ENCODE measurements at places on chromosomes 5 and 9.

- no peak for DNase-seq
Observed at GRCh38 chr9:4170231-4170630, 129.6 kb downstream of the GLIS3 start.

DNA sequence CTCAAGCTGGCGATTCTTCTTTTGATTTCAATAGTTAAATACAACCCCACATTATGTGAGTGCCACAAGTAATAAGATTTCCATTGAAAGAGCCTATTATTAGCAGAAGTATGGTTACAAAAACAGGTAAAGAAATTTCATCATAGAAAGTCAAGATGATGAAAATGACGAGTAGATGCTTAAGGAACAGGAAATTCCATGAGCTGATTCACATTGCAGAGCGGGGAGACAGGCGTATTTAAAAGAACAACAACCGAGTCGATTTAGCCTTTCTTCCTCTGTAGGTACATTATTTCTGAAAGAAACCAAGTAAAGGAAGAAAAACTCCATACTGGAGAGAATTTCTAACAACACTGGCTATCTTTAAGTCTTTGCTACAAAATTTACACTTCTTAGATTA is 310.4 kb downstream of the SLF1 start:
- no peak for DNase-seq

DNA sequence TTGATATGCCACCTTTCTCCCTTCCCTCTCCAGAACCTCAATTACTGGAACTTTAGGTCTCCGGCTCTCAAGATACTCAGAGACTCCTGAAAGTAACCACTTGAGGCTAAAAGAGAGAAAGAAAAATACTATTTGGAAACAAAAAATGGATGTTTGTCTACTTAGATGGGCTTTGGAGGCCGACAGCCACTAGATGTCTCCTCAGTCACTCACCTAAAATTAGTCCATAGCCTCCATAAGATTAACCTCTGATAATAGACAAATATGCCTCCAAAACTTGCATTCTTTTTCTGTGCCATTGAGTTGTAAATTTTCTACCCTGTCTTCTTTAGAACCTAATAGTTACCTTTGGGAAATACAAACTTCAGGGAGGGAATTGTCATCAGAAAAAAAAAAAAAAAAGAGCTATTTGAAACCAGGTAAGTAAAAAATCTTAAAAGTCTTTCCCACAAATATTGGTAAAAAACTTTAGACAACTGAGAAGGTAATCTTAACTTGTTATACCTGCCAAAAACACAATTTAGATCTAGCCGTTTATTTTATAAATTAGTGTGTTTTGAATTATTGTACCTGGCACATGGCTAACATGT is 11.2 kb upstream of the PCDH1 start:
- DNase-seq = no peak

GRCh38 chr5:39618391-39618790 is 193.6 kb upstream of the DAB2 start:
- no peak for DNase-seq

DNA sequence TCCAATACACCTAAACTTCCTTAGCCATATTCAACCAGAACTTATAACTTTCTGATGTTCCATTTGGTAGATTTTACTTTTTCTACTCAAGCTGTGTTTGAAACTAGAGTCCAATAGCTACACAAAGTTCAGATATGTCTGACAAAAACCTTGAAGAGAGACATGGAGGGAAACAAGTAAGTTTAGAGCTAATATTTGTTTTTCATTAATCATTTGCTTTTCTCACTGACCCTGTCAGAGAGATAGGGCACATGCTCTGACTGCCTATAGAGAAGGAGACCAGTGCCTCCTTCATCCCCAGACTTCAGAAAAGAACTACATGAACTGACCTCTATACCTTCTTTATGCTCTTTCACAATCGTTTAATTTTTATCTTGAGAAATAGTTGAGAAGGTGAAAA is 157.0 kb upstream of the PPP1R2B start:
- DNase-seq = no peak

DNA sequence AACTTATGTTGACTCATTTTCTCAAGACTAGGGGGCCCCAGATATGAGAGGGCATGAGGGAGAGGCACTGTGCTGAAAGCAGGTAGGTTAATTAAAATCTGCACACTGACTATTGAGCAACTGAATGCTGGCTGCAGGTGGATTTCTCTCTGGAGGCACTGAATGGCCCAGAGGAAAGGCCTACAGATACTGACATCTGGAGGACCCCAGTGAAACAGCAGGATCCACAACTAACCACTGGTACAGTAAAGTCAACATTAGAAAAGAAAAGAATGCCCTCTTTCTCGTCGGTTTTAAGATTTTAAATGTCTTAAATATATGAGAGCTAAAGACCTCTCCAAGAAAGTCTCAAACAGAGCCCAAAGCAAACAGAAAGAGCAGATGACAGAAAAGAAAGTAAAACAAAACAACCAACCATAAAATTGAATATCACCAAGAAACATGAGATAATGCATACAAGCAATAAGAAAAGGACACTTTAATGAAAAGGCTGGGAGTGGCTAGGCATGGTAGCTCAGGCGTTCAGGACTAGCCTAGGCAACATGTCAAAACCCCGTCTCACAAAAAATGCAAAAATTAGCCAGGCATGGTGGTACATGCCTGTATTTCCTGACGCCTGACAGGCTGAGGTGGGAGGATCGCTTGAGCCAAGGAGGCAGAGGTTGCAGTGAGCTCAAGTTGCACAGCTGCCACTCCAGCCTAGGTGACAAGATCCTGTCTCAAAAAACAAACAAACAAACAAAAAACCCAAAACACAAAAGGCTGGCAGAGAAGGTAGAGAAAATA is 43.3 kb downstream of the PUM3 start:
- no peak for DNase-seq

DNA sequence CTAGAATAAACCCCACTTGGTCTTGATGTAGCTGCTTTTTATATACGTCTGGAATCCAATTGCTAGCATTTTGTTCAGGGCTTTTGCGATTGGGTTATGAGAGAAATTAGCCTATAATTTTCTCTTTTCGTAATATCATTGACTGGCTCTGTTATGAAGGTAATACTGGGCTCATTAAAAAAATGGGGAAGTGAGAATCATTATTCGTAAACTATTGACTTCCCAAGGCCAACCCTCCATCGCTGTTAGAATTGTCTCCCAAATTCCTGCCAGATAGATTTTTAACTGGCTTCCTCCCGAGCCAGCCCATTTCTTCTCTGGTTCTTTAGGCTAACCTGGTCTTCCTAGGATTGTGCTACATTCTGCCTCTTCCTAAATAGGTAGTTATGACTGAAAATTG is 35.9 kb upstream of the GRPEL2 start:
- DNase-seq = no peak

GRCh38 chr9:12604164-12604821 is 88.9 kb upstream of the TYRP1 start:
- no peak for DNase-seq

DNA sequence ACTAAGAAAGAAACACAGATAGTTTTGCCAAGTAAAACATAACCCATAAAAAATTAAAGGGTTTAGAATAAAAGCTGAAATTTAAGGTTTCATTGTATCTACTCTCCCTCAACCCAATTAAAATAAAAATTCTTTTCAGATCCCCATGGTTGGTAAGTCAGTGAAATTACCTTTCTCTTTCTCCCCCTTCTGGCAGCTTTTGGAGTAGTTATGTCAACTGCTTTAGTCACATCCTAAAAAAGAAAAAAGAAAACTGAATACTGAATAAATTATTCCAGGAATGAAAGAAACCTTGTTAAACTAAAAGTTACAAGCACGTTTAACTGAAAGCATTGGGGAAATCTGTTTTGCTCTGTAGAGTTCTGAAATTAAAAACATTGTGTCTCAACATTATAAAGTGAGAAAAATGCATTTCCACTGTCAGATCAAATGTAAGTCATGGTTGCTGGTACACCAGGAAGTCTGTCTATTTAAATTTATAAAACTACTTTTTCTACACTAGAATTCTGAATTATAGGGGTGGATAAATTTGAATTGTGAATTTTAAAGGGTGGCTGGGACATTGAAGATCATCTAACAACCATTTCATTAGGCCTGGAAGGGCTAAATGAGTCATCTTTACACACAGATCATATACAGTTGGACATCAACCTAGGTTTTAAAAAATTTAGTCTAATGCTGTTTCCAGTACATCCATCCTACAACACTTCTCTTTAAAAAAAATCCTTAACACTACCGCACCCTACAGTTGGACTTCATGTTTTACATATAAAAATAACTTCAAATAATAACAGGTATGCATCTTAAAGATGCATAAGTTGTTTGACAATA is 24.7 kb downstream of the PSIP1 start:
- no peak for DNase-seq

DNA sequence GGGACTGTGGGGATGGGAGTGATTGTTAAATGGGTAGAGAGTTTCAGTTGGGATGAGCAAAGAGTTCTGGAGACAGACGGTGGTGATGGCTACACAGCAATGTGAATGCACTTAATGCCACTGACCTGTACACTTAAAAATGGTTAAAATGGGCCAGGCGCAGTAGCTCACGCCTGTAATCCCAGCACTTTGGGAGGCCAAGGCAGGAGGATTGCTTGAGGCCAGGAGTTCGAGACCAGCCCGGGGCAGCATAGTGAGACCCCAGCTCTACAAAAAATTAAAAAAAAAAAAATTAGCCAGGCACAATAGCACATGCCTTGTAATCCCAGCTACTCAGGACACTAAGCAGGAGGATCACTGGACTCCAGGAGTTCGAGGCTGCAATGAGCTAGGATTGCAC is 7.7 kb downstream of the LMAN2 start:
- no peak for DNase-seq

- DNase-seq = no peak
Observed at GRCh38 chr5:174384509-174384947, 339.0 kb downstream of the NSG2 start.

DNA sequence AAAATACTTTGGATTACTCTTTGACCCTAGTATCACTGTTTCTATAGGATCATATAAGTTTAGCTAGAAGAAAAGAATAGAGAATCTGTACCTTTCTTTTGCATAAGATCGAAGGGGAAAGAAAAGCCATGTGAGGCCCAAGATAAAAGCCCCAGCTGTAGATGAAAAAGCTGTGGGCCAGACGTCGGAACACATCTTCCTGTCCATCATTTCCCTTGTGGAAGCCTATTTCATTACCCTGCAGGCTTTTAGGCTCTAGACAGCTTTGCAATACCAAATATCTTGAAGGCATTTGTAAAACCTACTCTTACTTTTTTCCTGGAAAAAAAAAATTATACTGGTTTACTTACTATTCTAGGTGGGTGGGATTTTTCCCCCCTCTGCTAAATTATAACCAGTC is 10.0 kb downstream of the PALM2AKAP2 start:
- DNase-seq = no peak

DNA sequence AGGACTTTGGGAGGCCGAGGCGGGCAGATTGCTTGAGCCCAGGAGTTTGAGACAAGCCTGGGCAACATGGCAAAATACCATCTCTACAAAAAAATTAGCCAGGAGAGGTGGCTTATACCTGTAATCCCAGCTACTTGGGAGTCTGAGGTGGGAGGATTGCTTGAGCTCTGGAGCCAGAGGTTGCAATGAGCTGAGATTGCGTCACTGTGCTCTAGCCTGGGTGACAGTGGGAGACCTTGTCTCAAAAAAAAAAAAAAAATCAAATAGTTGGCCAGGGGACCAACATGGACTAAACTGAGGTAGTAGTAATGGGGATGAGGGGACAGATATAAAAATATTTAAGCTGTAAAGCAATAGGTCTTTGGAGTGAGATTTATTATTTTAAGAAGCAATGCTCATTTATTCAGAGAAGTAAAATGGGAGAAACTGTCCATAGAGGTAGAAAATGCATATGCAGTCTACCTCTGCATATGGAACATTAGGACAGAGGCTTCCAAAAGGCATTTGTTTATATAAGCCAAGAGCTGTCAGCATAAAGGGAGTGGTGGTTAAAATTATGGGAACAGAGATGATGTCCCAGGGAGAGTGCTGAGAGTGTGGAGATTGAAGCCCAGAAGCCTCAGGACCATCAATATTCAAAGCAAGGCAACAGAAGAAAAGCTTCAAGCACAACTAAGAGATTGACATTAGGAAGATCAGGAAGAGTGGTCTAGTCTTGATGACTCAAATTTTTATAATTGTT is 98.1 kb downstream of the UBE2R2 start:
- DNase-seq = no peak

DNA sequence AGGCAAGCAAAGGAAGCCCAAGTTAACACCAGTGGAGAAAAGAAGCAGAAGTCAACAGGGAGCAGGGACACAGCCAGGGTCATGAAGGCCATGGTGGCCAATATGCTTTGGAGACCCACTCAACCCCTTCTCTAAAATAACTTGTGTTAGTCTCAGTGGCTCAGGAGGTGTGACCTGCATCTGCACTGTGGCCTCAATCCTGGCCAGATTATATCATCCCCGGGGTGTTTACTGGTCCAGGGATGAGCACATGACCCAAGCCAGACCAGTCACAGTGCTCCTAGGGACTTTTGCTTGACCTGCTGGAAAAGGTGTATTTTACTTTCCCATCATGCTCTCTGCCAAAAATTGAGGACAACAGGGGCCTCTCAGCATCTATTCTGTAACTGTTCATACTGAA is 105.2 kb downstream of the DPYSL3 start:
- no peak for DNase-seq

- DNase-seq = peak; percentile 20
Observed at GRCh38 chr9:15211160-15211814, 95.7 kb downstream of the TTC39B start.

GRCh38 chr9:22682536-22682935 is 235.9 kb downstream of the DMRTA1 start:
- no peak for DNase-seq

DNA sequence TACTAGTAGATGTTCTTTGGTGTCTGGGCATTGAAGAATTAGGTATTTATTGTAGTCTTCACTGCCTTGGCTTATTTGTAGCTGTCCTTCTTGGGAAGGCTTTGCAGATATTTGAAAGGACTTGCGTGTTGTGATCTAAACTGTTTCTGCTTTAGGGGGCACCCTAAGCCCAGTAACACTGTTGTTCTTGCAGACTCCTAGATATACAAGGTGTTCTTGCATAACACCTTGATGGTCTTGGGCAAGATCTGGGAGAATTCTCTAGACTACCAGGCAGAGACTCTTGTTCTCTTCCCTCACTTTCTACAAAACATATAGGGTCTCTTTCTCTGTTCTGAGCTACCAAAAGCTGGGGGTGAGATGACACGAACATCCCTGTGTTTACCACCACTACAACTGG is 179.1 kb downstream of the FAM170A start:
- no peak for DNase-seq

DNA sequence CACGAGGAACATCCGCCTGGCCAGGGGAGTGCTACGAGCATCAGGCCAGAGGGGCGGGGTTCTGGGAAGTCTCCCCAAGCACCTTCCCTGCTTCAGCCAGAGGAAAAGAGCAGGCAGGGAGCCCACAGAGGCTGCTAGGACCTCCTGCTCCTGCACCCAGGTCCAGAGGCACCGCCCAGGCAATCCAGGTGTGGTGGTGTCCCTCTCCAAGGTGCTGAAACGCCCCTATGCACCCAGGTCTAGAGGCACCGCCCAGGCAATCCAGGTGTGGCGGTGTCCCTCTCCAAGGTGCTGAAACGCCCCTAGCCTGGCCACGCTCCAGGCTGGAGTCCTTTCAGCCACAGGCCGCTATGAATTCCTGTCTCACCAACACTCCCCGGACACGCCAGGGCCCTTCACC is 10.7 kb upstream of the UBAC1 start:
- DNase-seq = no peak

Measured in activated T-helper 1 cell treated with Interleukin-2 at 50 U/mL for 16 hours (primary cell).